Glutamatergic neuron (in vitro differentiated cells): ENCODE measurements at places on chromosomes 2 and 18.

DNA sequence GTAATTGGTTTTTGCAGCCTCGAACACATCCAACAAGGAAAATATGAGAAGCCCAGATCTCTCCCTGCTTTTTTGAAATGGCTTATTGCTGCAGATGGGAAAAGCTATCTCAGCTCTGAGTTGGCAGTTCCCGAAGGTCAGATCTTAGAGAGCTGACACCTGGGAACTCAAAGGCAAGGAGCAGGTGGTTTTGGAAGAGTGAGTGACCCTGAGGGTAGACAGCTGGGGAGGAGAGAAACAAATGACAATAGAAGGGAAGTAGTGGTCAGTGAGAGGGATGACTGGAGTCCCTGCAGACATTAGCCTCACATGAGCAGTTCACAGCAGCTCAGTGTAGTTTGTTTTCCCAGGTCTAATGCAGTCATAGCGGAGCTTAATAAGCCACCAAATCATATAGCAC is 317.9 kb downstream of the STK39 start:
- DNase-seq = no peak

DNA sequence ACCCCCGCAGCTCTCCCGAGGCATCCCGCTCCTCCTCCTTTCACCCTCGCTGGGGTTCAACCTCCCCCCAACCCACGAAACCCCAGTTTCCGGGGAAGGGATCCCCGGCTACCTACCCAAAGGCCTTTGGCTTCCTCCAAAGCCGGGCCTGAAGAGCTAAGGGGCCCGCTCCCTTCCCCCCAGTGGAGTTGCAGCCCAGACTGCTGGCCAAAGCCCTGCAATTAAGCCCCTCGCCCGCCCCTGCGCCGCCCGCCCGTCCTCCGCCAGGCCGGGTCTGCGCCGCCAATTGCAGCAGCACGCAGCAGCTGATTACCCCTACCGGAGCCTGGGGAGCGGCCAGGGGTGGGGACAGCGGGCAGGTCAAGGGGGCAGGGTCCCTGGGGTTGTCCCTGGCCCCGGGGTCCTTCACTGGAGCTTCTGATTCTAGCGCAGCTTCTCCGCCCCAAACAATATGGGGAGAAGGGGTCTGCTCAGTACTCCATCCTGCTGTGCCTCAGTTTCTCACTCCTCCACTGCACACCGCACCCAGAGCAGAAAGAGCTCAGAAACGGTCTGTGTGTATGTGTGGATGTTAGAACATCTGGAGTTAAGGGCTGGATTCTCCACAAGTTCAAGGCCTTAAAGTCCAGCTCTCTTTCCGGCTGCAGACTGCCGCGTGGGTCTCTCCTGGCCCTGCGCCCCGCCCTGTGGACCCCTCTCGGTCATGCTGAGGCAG is 16.9 kb downstream of the WNT10A start:
- DNase-seq = no peak

GRCh38 chr18:52060607-52061304 is 279.2 kb upstream of the DCC start:
- peak; percentile 78 for DNase-seq

DNA sequence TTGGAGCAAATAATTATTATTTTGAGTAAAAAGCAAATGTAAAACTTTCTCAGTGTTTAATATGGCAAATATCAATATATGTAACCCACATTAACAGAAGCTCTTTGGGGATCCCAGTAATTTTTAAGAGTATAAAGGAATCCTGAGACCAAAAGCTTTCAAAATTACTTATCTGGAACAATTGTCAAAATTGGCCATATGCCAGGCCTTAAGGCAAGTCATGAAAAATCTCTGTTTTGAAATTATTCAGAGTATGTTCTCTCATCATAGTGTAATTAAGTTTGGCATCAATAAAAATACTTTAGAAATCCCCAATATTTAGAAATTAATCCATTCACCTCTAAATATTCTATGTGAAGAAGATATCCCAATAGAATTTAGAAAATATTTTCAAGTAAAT is 225.3 kb upstream of the ARL4C start:
- DNase-seq = no peak

DNA sequence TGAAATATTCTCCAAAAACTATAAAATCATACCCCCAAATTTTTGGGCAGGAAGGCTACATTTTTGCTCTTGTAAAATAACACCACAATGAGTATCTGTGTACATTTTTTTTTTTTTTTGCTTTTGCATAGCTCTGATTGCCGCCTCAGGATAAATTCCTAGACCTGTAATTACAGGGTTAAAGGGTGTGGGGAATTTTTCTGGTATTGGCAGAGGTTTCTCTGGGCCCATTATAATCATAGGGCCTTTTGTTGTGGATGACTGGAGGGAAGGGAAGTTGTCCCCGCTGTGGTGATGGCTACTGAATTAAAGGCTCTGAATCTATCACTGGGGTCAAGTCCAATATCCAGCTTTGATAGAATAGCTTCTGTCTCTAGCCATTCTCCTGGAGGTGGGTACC is 26.6 kb downstream of the CCDC195 start:
- no peak for DNase-seq

GRCh38 chr2:236691799-236692167 is 122.2 kb downstream of the ACKR3 start:
- DNase-seq = no peak

DNA sequence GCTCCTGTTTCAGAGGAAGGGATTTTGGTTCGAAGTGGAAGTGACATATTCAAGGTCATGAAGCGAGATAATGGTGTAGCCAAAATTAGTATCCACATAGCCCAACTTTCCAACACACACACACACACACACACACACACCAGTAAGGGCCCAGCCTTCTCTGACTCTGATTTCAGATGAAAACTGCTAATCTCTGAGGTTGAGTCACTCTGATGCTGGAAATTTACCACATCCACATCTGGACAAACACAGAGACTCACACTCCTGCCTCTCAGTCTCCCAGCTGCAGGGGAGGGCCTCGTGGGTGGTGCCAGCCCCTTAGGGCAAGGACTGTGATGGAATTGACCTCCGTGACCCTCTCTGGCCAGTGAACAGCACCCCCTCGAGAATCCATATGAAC is 29.0 kb upstream of the SLC35F6 start:
- DNase-seq = no peak
